ENCODE measurements at places on chromosomes 7 and 10.

DNA sequence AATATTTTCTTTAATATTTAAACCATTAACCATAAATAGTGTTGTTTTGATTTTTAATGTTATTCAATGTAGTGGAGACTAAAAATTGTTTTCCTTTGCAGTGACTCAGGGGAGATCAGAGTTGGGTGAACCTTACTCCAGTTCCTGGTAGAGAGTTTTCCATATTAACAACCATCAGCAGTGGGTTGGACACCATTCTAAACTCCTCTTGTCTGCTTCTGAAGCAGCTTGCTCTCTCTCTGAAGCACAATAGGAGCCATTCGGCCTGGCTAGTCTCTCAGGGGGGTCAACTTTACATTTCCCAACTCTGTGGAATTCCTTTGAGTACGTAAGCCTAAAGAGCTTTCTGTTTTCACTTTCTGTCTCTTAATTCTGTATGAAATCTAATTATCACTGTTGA is 9.4 kb upstream of the NRG3 start:
- no peak for DNase-seq

DNA sequence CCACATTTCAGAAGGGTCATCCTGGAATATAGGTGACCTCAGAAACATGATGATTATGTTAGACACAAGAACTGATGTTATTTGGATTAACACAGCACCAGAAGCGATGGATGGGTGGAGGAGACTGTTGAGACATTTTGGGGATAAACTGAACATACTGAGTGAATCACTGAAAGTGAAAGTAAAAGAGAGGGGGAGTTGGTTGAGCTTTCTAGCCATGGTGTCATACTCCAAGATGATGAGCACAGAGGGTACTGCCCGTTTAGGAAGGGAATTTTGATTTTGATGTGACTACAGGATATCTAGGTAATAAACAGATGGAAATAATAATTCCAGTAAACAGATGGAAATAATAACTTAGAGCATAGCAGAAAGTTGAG is 248.0 kb upstream of the NPY start:
- DNase-seq: no peak

GRCh38 chr10:85593226-85593772 is 773.3 kb downstream of the GRID1 start:
- no peak for DNase-seq

DNA sequence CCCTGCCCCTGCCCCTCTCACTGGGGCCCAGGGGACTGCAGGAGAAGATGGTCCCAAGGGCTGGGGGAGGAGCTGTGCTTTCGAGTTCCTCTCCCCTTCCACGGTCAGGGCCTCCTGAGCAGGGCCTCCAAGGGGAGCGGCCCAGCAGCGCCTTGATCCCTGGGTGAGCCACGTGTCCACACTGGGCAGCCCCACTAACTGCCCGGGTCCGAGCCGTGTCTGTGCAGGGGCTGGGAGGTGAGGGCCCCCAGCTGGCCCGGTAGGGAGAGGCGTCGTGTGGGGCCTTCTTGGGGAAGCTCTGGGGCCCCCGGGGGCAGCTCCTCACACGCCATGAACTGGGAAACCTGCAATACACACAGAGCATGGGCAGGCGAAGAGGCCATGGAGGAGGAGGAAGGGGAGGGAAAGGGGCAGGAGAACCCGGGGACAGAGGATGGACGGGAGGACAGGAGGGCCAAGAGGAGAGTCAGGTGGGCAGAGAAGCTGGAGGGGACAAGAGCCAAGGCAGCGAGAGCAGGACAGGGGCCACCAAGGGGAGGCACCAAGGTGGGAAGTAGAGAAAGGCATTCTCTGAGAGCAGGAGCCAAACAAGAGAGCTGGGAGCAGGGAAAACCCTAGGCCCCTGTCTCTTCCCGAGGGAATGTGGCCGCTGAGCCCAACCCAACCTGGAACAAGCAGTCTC is 32.8 kb downstream of the KCNH2 start:
- no peak for DNase-seq

- no peak for DNase-seq
Measured at GRCh38 chr7:113550966-113551365, 367.8 kb downstream of the PPP1R3A start.

DNA sequence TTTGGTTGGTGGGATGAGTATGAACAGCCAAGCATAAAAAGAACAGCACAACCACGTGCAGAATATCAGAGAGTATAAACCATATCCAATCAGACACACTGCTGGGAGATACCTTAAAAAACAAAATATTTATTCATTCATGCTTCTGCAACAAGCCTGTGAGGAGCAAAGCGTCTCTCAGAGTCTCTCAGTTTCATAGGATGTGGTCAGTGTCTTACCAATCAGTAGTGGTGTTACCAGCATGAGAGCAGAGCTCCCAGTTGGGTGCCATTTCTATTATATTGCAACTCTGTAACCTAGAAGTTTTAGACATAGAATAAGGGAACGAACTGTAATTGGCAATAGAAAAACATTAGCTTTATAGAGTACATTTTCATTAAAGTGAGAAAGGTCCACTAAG is 445.9 kb upstream of the LRRN3 start:
- DNase-seq: no peak

DNA sequence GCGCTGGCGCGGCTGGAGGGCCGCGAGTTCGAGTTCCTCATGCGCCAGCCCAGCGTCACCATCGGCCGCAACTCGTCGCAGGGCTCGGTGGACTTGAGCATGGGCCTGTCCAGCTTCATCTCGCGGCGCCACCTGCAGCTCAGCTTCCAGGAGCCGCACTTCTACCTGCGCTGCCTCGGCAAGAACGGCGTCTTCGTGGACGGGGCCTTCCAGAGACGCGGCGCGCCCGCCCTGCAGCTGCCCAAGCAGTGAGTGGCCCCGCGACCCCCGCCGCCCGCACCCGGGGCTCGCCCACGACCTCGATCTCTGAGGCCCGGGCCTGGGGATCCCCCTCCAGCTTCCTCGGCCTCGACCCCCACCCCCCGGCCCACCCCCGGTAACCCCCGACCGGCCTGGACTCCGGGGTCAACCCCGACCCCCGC is 537 bp downstream of the FOXK1 start:
- DNase-seq: peak; percentile 26

DNA sequence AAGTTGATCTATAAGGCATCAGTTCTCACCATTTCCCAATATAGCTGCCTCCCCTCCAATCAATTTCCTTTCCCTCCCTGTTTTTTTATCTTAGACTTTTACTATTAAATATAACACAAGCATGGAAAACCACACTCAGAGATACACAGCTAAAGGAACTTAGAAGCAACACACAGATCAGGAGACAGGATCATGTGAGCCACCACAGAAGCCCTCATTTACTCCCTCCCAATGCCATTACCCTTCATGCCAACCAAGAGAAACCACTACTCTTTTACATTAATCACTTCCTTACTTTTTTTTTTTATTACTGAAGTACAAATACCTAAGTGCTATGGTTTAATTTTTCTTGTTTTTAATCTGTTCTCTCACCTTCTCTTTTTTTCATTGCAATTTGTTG is 33.0 kb downstream of the COG5 start:
- no peak for DNase-seq

GRCh38 chr7:39623732-39624441 is 515 bp downstream of the RALA start:
- peak; percentile 34 for DNase-seq

- no peak for DNase-seq
Measured at GRCh38 chr7:102008535-102009262, 191.3 kb downstream of the CUX1 start.

DNA sequence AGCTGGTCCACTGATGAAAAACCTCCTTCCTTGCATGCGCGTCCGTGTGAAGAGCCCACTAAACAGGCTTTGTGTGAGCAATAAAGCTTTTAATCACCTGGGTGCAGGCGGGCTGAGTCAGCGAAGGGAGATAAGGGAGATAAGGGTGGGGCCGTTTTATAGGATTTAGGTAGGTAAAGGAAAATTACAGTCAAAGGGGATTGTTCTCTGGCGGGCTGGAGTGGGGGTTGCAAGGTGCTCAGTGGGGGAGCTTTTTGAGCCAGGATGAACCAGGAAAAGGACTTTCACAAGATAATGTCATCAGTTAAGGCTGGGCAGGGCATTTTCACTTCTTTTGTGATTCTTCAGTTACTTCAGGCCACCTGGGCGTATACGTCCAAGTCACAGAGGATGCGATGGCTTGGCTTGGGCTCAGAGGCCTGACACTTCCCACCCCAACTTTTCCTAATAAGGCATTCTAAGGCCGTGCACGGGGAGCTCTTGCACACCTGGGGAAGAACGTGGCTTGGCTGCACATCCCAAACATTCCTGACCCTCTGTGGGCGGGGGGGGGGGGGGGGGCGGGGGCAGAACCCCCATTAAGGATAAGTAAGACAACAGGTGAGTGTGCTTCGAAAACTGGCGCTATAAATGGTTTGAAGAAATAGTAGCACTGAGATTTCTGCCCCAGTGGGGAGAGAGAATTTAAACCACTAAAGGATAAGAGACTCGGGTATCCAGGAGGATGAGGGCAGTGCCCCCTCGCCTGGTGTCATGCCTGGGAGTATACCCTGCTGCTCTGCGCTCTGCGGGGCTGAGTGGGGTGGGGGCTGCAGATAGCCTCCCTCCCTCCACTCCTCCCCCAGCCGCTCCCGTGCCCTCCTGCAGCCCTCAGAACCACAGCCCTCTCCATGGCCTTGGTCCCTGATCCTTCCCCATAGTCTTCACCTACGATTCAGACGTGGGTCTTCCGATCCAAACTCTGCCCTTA is 217.6 kb downstream of the MLLT10 start:
- DNase-seq: no peak

DNA sequence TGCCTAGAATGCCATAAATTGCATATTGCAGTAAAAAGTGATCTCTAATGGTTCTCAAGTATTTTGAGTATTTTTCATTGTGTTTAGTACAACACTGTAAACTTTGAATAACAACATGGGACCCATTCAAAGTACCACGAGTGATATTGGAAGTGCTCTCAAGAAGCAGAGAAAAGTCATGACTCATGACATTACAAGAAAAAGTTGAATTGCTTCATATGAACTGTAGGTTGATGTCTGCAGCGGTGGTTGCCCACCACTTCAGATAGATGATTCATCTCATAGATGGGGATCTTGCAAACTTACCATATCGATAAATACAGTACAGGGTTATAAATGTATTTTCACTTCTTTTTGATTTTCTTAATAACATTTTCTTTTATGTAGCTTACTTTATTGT is 33.9 kb downstream of the ENTPD1 start:
- no peak for DNase-seq

GRCh38 chr7:132386201-132386681 is 190.0 kb downstream of the PLXNA4 start:
- DNase-seq: no peak

DNA sequence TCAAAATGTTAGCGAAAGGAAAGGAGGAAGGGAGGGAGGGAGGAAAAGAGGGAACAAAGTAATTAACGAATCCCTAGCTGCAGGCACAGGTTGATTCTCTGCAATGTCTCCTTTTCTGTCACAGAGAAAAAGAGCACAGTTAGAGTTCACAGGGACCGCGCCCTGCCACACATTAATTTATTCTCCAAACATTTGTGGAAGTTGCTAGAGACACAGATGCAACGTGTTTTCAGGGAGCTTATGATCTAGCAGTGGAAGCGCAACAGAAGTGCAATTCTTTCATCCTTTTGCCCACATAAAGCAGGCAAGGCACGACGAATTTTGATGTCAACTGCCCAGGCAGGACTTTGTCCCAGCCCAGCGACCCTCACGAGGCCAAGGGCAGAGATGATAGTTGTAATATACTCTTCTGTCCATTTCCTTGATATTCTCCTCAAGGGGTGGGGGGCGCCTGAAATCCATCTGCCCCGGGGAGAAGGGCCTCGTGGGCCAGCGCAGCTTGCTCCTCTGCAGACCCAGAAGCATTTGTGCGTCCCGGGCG is 101.7 kb upstream of the ZNF438 start:
- peak; percentile 28 for DNase-seq

DNA sequence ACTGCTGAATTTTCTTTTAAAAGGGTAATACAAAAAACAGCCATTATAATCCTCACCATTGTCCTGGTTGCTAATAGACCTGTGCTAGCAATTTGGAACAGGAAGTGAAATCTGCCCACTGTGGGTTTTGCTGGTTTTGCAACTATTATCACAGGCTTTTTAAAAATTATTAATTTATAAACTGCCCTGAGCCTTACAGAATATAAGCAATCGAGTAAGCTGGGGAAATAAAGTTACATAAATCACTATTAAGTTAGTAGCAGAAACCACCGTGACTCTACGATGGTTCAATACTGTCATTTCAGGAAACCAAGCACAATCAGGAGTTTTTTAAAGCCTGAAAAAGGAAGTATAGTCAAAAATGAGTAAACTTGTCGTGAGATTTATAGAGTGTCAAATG is 62.3 kb downstream of the TMEM26 start:
- no peak for DNase-seq

GRCh38 chr10:72011016-72011415 is 46.8 kb downstream of the CHST3 start:
- DNase-seq: no peak

GRCh38 chr7:76217942-76218566 is 16.4 kb downstream of the SRRM3 start:
- no peak for DNase-seq

DNA sequence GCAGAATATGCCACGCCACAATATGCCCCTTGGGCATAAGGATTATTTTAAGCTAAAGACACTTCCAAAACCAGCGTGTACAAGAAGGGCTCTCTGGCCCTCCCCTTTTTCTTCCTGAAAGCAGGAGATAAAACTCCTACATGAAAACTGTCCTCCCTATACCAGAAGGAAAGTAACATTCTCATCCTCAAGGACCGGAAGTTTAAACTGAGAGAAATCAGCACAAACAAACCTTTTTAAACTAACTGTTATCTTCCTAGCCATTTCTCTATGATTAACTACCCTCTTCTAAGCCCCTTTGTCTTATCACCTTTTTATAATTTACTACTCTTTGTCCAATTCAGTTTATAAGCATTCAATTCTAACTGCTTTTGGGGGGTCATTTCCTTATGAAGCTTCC is 16.4 kb upstream of the RAPGEF5 start:
- DNase-seq: no peak

- no peak for DNase-seq
Measured at GRCh38 chr10:33862536-33863105, 528.2 kb upstream of the NRP1 start.

DNA sequence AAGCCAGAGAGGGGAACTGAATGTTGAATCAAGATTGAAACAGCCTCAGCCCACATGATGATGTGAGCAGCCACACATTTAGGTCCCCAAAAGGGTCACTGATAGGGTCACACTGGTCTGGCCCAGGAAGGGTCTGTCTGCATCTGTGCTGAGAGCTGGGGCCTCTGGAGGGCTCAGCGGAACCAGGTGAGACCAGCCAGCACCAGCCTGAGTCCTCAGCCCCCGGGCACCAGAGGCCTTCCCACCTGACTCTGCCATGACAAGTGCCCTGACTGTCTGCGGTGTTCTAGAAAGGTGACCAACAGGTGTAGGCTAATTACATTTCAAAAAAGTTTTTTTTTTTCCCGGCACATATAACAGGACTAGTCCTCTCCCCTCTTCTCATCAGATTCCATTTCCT is 76.2 kb downstream of the WDR11 start:
- DNase-seq: no peak

- no peak for DNase-seq
Measured at GRCh38 chr10:22606164-22606614, 108.2 kb downstream of the PIP4K2A start.

All from stimulated activated naive CD4-positive, alpha-beta T cell (primary cell).